ENCODE measurements at places on chromosomes 12 and 14.

GRCh38 chr12:19242581-19242980 lies 113.0 kb downstream of the PLEKHA5 start:
- DNase-seq = no peak

DNA sequence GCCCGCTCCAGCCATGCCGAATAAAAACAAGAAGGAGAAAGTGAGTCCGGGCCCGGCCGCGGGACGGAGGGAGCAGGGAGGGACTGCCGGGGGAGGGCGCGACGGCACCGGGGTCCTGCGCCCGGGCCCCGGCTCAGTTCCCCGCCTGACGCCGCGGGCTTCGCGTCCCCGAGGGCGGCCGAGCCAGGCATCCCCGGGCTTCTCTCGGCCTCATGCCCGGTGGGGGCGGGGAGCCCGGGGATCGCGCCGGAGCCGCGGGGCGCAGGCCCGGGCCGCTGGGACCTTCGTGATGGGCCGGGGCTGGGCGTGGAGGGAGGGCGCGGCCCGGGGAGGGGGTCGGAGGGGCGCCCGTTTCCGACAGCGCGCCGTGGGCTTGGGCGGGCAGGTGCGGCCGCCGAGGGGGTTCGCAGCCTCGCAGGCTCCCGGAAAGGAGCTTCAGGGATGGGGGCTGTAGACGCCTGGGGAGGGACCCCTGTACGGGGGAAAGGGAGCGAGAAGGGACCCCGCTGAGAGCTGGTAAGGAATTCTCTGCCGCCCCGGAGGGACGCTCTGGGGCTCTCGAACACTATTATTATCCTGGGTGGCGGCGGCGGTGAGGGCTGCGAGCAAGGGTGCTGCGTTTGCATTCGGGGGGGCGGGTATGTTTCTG lies 496 bp downstream of the PPP2R5C start:
- DNase-seq = no peak

DNA sequence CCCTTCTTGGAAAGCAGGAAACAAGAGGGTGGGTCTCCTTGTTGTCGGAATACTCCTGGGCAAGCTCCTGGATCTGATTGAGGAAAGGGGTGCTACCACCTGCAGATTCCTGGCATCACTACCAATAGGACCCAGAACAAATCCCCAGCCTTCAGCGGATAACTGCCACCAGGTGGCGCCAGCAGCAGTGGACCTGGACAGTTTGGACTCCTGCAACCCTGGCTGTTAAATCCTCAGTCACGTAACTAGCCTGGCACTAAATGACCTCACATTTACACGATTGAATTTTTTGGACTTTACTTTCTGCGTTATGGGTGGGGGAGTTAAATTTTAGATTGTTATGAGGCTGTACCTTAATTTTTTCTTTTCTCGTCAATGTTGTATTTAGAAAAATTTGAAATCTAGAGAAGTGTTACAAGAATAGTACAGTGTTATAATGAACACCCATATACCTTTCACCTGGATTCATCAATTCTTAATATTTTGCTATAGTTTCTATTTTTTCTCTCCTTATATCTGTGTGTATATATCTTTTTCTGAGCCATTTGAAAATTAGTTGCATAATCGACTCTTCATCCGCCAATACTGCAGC lies 95.6 kb downstream of the GAS2L3 start:
- DNase-seq = peak; percentile 46

- no peak for DNase-seq
Measured at GRCh38 chr12:50142993-50143392, 24.2 kb downstream of the CERS5 start.

DNA sequence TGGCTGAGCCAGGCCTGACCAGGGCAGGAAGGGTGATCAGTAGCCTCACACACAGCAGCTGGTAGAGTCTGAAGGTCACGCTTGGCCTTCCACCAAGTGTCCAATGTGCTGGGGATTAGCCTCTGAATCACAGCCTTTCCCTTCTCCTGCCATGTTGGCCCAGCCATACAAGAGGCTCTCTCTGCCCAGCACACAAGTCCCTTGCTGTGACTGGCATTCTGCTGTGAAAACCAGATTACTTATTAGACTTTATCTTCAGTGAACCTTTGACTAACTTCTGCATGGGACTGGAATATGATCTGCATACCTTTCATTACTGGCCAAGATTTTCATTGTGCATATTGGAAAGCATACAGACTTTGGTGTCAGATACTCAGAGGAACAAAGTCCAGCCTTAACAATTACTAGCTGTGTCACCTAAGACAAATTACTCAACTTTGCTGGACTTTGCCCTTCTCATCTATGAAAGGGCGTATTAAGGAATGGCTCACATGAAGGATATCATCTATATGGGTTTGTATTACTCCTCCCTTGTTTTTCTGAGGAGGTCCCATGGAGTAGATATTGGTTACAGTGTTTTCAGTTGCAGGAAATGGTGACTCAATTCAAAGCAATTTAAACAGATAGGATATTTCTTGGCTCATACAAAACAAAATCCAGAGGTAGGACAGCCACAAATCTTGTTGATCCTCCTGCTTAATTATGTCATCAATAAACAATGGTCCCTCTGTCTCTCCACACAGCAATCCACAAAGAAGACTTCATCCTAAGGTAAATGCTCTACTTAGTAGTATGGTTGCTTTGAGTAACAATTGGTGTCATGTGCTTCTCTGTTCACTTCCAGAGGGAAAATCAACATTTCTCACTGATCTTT lies 99.6 kb downstream of the DYRK2 start:
- DNase-seq = no peak

GRCh38 chr12:128266541-128267130 lies 334 bp upstream of the TMEM132C start:
- no peak for DNase-seq

DNA sequence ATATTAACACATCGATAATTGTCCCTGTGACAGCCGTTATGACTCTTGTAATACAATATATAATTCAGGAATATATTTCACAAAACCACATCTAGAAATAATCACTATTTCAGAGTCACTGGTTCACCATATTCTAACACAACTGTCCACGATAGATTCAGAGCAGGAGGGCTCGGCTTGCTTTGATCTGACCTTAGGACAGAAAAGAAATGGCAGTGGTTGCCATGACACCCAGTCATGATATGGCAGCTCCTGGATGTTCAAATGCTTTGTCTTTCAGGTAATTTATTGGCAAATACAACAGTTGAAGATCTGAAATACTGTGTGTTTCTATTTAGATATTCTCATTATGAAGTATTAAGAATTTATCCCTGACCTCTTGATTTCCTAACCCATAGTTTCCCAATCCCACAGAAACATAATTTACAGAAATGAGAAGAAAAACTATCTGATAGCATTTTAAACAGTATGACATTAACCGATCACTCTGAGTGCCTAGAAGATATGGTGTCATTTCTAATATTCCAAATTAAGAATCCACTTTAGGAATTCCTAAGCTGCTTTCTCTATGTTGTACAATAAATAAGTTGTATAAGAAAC lies 116.4 kb downstream of the EPS8 start:
- no peak for DNase-seq

- DNase-seq = no peak
Measured at GRCh38 chr12:62971769-62972525, 37.0 kb upstream of the PPM1H start.

- no peak for DNase-seq
Measured at GRCh38 chr12:67813456-67813904, 164.9 kb downstream of the DYRK2 start.

DNA sequence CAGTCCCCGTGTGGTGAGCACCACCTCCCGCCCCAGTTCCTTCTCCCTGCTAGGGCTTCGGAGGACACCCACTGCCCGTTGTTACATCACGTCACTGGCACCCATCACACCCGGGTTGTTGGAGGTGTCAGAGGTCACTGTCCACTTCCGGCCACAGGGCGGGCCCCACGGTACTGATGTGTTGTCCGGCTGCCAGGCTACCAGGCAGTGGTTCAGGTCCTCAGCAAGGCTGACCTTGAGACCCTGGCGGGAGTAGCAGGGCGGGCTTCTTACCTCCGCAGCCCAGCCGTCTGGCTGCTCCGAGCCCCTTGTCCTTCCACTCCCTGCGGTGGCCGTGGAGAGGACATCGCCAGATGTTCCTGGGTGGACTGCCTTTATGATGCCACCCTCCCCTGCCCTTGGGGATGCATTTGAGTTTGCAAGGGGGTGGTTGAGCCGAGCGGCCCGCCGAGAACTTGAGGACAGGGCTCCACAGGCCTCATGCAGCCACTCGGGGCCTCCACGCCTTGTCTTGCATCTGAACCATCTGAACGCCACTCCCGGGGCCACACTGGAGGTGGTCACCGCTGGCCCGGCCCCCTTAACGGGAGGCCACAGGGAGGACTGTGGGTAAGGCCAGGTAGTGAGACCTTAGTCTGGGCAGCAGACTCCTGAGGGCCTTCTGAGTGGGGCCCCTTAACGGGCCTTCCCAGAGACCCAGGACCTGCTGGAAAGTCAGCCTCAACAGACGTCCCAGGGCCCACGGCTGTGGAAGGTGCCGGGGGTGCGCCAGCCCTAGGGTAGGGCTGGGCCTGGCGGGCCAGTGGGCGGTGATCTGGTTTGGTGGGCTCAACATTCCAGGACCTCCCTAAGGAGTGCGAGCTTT lies 27.1 kb upstream of the PLD4 start:
- no peak for DNase-seq

GRCh38 chr14:28102001-28102400 lies 664.6 kb upstream of the FOXG1 start:
- no peak for DNase-seq

DNA sequence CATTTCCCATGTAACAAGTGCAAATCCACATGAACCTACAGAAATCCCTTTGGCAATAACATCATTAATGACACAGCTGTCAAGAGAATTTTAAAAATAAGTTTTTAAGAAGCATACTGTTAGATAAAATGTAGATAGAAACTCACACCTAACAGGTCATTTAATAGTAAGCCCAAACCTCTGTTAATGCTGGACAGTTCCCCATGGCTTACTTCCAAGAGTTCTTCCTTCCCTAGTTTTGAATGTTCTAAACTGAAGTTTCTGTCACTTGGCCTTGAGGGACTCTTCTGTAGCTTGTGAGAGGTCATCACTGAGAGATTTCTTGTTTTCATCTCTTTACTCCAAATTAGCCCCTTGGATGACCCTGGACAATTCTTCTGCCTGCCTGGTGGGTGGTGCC lies 22.7 kb downstream of the OTX2 start:
- DNase-seq = no peak

GRCh38 chr14:43166163-43166562 lies 1340.9 kb downstream of the FSCB start:
- DNase-seq = no peak

GRCh38 chr14:69392481-69392880 lies 5.6 kb downstream of the ERH start:
- DNase-seq = no peak

DNA sequence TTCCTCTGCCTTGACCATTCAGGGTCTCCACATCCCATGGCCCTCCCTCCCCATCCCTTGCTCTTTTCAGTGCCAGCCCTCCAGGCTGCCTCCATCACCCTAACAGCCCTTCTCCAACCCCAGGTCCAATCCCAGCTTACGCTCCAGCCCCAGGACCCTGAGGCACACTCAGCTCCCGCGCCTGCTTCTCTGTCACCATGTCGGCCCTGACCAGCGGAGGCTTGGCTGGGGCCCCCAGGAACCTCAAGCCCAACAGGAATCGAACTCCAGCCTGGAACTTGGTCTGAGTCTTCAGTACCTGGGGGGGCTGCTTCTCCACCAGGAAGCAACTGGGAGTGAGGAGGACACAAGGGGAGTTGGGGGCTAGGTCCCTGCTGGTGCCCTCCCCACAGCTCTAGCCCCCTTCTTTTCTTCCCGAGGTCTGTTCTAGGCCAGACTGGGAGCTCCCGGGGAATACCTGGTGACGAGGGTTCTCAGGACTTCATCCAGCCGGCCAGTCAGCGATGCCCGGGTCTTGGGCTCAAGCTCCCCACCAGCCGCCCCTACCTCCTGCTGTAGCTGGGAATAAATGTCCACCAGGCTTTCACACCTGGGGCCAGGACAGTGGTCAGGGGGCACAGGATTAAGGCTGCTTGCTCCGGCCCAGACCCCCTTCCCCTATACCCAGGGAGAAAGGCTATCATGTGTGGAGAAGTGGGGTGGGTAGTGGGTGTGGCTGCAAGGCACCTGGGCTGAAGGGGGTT lies 6.0 kb downstream of the STAT6 start:
- no peak for DNase-seq

DNA sequence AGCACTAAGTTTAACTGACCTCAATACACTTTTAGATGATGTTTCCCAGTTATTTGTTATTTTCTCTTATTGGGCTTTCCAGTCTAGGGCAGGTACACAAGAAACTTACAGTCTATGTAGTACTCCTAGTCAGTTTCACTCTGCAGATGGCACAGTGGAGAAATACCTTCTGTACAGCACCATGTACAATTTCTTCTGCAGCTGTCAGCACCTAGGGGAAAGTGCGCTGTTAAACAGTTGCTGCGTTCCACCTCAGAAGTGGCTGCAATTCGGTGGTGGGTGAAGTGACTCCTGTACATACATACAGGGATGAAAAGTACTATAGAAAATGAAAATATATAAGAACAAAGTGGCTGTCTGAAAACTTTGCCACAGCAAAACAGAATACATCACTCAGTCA lies 48.3 kb downstream of the NOVA1 start:
- no peak for DNase-seq

DNA sequence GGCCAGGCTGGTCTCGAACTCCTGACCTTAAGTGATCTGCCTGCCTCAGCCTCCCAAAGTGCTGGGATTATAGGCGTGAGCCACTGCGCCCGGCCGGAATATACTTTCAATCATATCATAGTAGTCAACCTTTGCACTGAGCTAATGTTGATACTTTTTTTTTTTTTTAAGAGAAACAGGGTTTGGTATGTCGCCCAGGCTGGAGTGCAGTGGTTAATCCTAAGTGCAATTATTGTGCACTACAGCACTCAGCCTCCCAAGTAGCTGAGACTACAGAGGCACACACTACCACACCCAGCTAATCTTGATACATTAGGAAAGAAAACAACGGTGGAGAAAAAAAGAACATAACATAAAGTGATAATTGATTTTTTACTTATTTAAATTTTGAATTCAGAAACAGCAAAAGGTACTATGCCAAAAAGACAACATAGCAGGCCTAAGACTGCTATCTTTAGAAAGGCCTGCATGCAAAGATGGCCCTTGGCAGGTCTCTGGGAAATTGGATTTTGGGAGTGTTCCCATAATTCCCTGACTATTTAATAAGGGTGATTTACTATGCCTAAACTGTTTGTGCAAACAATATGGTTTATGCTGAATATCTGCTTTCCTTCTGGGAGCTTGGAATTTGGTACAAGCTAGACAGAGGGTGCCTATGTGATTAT lies 15.5 kb downstream of the BTBD7 start:
- DNase-seq = no peak

- no peak for DNase-seq
Measured at GRCh38 chr12:26317942-26318575, 122.7 kb downstream of the SSPN start.
